ENCODE measurements at places on chromosomes 13 and 19. TPM values are rescaled to one million over a fixed set of nuclear protein-coding genes. Genes with fewer than 3 reads are reported as not detected.
A peak's percentile ranks its signal among the peaks of the same experiment; 100 is the strongest.

GRCh38 chr19:35307931-35308330 lies 16.0 kb downstream of the MAG start:
- H3K27ac ChIP-seq = no peak overlapping the region
- peaks cover 5% of the 10 kb centered on the region for H3K27me3 ChIP-seq
- no peaks in the 10 kb centered on the region for H3K4me1 ChIP-seq
- no peak for DNase-seq

DNA sequence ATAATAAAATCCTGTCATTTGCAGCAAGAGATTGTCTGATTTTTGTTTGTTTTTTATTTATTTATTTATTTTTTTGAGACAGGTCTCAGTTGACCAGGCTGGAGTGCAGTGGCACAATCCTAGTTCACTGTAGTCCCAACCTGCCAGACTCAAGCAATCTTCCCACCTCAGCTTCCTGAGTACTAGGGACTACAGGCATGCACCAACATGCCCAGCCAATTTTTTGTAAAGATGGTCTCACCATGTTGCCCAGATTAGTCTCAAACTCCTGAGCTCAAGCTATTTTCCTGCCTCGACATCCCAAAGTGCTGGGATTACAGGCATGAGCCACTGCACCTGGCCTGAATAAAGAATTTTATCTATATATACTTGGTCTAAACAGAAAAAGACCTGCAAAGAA lies 17.6 kb downstream of the ZNF233 start:
- no peak overlapping the region for H3K27ac ChIP-seq
- H3K27me3 ChIP-seq = no peaks in the 10 kb centered on the region
- DNase-seq = no peak
- no peaks in the 10 kb centered on the region for H3K4me1 ChIP-seq

The SIGLEC11 gene
- not detected for total RNA-seq

DNA sequence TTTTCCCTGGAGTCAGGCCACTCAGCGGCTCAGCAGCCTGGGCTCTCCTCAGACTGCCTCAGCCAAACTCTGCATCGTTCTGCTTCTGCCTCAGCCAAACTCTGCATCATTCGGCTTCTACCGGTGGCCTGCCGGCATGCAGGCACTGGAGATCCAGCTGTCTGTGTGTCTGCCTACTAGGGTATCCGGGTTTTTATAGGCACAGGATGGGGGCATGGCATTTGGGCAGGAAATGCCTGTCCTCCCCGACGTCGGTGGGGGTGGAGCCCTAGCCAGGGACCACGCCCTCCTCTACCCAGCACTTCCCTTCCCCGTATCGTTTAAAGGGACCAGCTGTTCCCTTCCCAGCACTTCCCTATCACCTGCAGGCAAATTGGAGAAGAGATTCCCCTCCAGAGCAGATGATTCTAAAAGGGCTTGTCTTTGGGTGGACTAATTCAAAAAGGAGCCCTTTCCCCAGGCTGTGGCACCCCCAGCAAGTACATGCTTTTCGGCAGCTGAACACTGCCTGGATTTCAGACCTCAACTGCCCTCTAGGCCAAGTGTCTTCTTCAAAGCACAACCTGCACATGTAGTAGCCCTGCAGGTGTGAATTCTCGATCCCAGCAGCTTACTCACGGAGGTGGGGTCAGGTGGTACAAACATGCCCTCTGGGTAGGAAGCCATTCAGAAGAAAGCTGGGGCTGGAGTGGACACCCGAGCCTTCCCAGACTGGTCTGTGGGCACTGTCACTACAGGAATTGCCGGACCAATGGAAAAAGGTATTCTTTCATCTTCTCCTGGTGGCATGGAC lies 25.4 kb upstream of the GPR12 start:
- H3K27me3 ChIP-seq = peaks cover 14% of the 10 kb centered on the region
- peak overlapping the region; percentile 49 for H3K27ac ChIP-seq
- H3K4me3 ChIP-seq = peak overlapping the region; percentile 73

- peak overlapping the region; percentile 59 for H3K4me3 ChIP-seq
- peaks cover 40% of the 10 kb centered on the region for H3K4me1 ChIP-seq
Observed at GRCh38 chr19:17490411-17490810, 20.1 kb downstream of the SLC27A1 start.

DNA sequence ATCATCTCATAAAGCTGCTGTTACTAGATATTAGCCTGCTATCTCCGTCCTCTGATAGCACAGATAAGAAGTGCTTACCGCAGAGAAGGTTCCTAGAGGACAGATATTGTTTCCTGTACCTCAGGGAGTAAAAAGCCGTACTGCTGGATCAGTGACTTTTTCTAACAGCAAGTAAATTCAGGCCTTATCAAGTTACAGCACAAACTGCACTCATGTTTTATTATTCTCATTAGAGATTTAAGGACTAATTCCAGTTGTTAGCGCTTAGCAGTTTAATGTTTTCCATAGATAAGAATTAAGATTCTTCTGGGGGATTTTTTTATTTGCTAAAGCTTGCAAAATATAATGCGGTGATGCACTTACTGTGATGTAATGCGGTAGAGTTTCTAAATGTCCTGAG lies 119.0 kb upstream of the OBI1 start:
- H3K27me3 ChIP-seq = peaks cover 13% of the 10 kb centered on the region
- no peak for DNase-seq
- H3K4me1 ChIP-seq = no peaks in the 10 kb centered on the region
- no peak overlapping the region for H3K27ac ChIP-seq
- H3K36me3 ChIP-seq = no peaks in the 10 kb centered on the region

The DLEU7 gene
- total RNA-seq = not detected

- H3K36me3 ChIP-seq = no peaks in the 10 kb centered on the region
- H3K4me1 ChIP-seq = no peaks in the 10 kb centered on the region
- H3K4me3 ChIP-seq = no peak overlapping the region
- no peak overlapping the region for H3K27ac ChIP-seq
- DNase-seq = no peak
Observed at GRCh38 chr13:78701383-78701782, 42.4 kb upstream of the OBI1 start.

- no peak overlapping the region for H3K27ac ChIP-seq
- H3K4me1 ChIP-seq = no peaks in the 10 kb centered on the region
- no peak overlapping the region for H3K4me3 ChIP-seq
- peaks cover 11% of the 10 kb centered on the region for H3K27me3 ChIP-seq
- no peak for DNase-seq
Observed at GRCh38 chr13:110227864-110228643, 78.9 kb downstream of the COL4A1 start.

The EHD2 gene
- 0.22 TPM for total RNA-seq

DNA sequence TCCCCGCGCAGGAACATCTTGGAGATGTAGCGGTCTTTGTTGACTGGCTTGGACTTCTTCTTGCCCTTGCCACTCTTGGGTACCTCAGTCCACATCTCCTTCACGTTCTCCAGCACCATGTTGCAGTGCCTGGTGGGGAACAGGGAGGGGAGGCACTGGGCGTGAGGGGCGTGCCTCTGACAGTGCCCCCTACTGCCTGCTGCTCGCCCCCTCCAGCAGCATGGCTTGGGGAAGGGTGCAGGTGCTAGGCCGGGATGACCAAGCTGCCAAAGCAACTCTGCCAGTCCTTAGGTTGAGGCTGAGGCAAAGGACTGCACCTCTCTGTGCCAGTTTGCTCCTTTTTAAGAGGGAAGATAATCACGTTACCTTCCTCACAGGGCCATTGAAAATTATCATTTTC lies 4.2 kb downstream of the SNRPD2 start:
- H3K36me3 ChIP-seq = peaks cover 15% of the 10 kb centered on the region
- no peak for DNase-seq
- H3K4me1 ChIP-seq = peaks cover 7% of the 10 kb centered on the region
- H3K4me3 ChIP-seq = no peak overlapping the region
- H3K27ac ChIP-seq = no peak overlapping the region

DNA sequence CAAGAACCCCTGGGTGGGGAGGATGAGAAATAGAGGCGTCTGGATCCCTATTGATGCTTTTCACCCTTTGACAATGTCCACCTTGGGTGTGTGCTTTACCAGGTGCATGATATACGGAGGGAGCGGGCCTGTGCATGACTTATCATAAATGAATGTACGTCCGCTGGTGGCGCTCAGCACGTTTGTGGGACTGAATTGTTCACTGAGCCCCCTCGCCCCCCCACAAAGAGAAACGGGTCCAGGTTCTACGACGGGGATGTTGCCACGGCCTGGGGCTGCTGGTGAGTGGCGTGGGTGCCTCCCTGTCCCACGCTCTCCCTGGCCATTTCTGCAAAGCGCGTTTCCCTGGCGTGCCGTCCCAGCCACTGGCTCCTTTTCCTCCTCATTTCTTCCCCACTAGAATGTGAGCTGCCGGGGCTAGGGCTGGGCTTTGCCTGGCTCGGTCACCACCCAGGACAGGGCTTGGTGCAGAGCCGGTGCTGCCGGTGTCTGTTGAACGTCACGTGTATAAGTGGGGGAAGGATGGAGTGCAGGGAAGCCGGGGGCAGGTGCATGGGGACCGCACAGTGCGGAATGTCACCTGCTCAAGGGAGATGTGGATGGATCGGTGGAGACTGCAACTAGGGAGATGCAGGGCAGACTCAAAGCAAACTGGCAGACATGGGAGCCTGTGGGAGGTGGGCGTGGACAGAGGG lies 21.6 kb downstream of the LRRC4B start:
- no peak overlapping the region for H3K4me3 ChIP-seq
- no peak for DNase-seq
- peaks cover 13% of the 10 kb centered on the region for H3K27me3 ChIP-seq
- no peak overlapping the region for H3K27ac ChIP-seq
- no peaks in the 10 kb centered on the region for H3K4me1 ChIP-seq
- no peaks in the 10 kb centered on the region for H3K36me3 ChIP-seq

The TMPRSS9 gene
- 0.22 TPM for total RNA-seq

The KIR2DL1 gene
- not detected for total RNA-seq

DNA sequence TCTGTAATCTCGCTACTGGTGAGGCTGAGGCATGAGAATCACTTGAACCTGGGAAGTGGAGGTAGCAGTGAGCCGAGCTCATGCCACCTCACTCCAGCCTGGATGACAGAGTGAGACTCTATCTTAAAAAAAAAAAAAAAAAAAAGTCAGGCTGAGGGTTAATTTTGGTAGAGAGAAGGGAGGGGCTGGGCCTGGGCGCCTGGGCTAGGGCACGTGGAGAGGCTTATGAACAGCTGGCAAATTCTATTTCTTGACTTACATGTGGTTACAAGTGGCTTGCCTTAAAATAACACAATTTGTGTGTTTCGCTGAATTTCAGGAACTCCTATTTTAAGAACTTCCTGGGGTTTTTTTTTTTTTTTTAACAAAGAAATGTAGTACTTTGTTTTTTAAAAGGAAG lies 47.6 kb upstream of the MAP3K10 start:
- H3K4me3 ChIP-seq = peak overlapping the region; percentile 68
- DNase-seq = peak; percentile 50
- H3K36me3 ChIP-seq = no peaks in the 10 kb centered on the region
- H3K27me3 ChIP-seq = peaks cover 2% of the 10 kb centered on the region
- peaks cover 36% of the 10 kb centered on the region for H3K4me1 ChIP-seq

DNA sequence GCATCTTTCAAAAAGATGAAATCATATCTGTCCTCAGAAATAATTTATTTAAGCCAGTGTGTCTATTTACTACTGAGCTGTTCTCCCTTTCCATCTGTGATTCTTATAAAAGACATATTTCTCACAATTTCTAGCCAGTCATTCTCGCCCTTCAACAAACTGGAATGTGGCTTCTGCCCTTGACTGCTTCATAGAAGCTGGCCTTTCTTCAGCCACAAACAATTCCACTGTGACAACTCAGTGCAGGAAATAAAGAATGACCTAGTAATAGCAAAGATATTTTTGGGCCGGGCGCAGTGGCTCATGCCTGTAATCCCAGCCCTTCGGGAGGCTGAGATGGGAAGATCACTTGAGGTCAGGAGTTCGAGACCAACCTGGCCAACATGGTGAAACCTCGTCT lies 655.5 kb downstream of the PCDH9 start:
- no peak overlapping the region for H3K27ac ChIP-seq
- no peak overlapping the region for H3K4me3 ChIP-seq
- no peaks in the 10 kb centered on the region for H3K4me1 ChIP-seq
- no peak for DNase-seq
- no peaks in the 10 kb centered on the region for H3K36me3 ChIP-seq
- no peaks in the 10 kb centered on the region for H3K27me3 ChIP-seq

The ZNF541 gene
- total RNA-seq = 1.2 TPM

The LILRB4 gene
- total RNA-seq = 2.5 TPM

- no peak for DNase-seq
- no peaks in the 10 kb centered on the region for H3K27me3 ChIP-seq
- no peaks in the 10 kb centered on the region for H3K36me3 ChIP-seq
- no peak overlapping the region for H3K4me3 ChIP-seq
- no peak overlapping the region for H3K27ac ChIP-seq
Observed at GRCh38 chr13:100470866-100471505, 117.6 kb downstream of the GGACT start.

DNA sequence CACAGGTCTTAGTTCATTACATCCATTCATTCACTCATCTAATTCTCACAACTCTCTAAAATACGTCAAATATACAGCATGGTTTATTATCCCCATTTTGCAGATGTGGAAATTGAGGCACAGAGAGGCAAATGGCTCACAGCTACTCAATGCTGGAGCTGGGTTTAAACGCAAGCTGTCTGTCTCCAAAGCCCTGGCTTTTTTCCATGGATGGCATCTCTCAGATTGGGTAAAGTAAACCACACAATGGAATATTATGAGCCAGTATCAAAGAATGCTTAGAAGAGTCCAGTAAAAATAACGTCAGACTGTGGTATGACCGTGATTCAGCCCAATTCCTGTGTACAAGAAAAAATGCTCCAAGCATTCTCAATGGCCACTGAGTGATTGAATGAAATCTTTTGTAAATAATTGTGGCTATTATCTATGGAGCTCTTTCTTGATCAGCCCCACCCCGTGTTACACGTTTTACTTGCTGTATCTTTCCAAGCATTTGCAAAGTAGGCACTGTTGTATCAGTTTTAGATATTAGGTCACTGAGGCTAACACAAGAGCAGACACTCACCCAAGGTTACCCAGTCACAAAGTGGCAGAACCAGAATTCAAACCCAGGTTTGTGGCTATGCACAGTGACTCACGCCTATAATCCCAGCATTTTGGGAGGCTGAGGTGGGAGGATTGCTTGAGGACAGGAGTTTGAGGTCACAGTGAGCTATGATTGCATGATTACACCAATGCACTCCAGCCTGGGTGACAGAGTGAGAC lies 5.5 kb upstream of the ACP7 start:
- H3K36me3 ChIP-seq = no peaks in the 10 kb centered on the region
- no peak for DNase-seq
- peaks cover 37% of the 10 kb centered on the region for H3K27me3 ChIP-seq
- H3K4me3 ChIP-seq = no peak overlapping the region
- no peak overlapping the region for H3K27ac ChIP-seq
- peaks cover 10% of the 10 kb centered on the region for H3K4me1 ChIP-seq

The LILRB3 gene
- 1.3 TPM for total RNA-seq

The ZNF414 gene
- 38.2 TPM for total RNA-seq

DNA sequence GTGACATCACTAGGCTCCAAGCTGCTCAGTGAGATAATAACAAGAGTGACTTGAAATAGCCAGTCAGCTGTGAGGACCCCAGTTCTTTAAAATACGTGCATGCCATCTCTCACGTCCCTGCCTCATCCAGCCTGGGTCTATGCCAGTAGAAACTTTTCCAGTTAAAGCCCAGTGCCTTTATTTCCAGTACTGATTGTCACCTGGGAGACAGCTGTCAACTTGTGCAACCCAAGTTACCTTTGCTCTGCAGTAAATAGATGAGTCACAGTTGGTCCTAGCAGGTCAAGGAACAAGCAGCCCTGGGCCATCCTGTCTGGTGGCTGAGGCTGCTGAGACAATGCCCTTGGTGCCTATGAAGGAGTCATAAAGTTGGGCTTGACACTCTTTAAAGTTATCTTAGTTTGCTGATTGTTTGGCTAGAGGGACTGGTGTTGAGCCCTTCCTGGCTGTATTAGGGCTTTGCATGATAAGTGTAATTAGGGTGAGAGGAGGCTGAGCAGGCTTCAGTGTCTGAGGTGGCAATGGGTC lies 228.7 kb downstream of the LACC1 start:
- no peak overlapping the region for H3K27ac ChIP-seq
- no peaks in the 10 kb centered on the region for H3K36me3 ChIP-seq
- no peak for DNase-seq
- H3K4me3 ChIP-seq = no peak overlapping the region
